ENCODE measurements at places on chromosomes 11 and 22. TPM values are rescaled to one million over a fixed set of nuclear protein-coding genes. Genes with fewer than 3 reads are reported as not detected.

GRCh38 chr22:30837531-30837930 lies 131.0 kb downstream of the MORC2 start:
- H3K27me3 ChIP-seq, result no peaks in the 10 kb centered on the region
- no peak overlapping the region for H3K4me3 ChIP-seq
- no peak overlapping the region for H3K27ac ChIP-seq
- H3K4me1 ChIP-seq, result no peaks in the 10 kb centered on the region

Gene TREH
- not detected for polyA plus RNA-seq

Gene IFT27
- 12.0 TPM for polyA plus RNA-seq

DNA sequence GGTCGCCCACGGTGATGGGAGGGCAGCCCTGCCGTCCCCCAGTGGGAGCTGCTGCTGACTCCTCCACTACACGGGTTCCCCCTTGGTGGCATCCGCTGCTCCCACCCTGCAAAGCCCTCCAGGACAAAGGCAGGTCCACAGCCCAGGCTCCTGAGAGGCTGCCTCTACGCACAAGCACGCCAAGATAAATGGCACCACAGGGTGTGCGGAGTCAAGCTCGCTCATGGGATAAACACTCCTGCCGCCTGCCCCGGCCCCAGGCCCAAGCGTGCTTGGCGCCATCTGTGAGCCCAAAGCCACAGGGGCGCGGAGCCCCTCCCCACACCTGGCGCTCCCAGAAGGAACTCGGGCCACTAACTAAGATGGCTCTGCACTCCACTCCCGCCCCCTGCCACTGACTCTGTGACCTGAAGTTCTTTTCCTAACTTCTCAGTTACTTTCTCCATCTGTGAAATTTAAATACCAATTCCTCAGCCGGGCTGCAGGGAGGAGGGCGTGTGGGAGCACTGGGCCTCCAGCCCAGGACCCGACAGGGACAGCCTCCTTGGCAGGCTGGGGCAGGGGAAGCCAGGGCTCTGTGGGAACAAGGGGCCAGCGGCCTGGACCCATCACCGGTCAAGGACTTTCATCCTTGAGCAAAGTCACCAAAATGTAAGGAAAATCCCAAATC lies 14.9 kb downstream of the EHD1 start:
- peak overlapping the region; percentile 45 for H3K4me3 ChIP-seq
- H3K27ac ChIP-seq, result peak overlapping the region; percentile 76
- DNase-seq, result no peak
- peaks cover 9% of the 10 kb centered on the region for H3K36me3 ChIP-seq
- H3K27me3 ChIP-seq, result no peaks in the 10 kb centered on the region

DNA sequence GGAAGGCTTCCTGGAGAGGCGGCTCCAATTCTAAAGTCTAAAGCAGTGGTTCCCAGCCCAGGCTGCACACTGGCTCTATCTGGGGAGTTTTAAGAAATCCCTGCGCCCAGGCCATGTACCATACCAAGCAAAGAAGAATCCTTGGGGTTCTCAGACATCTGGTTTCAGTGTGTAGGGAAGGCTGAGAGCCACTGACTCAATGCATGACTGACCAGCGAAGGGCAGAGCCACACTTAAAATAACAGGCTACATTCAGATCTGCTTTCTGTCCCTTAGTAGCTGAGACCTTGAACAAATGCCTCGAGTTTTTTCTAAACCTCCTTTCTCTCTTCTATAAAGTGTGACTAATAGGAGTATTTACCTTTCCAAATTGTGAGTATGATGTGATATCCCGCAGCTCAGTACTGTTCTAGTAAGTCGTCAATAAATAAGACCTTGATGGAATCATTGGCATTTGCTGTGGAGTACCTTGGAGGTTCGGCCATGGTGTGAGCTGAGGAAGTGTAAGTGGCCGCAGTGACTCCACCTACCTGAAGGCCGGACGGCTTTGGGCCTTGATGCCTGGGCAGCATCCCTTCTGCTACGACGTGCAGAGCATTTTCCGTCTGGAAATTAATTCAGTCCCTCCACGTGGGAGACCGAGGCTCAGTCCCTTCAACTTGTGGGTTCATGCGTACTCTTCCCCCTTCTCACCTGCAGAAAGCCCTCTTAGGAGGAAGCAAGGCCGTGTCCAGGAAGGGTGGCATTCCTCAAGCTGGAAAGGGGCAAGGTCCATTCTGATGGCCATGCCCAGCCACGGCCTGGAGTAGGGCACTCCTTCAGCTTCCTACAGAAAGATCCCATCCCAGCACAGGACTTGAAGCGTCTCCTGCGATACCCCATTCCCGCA lies 25.1 kb downstream of the GLB1L2 start:
- H3K4me3 ChIP-seq, result no peak overlapping the region
- DNase-seq, result no peak
- H3K36me3 ChIP-seq, result no peaks in the 10 kb centered on the region
- H3K4me1 ChIP-seq, result no peaks in the 10 kb centered on the region

DNA sequence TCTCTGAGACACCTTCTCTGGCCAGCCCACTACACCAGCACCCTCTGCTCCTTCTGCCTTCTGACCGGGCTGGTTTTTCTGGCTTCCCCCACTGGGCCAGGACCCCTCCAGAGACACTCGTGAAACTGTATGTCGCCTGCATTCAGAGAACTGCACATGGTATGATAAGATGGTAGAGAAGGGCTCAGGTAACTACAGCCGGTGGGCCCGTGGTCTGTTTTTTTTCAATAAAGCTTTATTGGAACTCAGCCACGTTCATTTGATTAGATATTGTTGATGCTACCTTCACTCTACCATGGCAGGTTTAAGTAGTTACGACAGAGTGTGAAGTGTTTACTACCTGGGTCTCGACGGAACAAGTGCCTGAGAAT lies 514.0 kb downstream of the TBC1D22A start:
- no peak overlapping the region for H3K4me3 ChIP-seq
- no peak for DNase-seq
- H3K36me3 ChIP-seq, result no peaks in the 10 kb centered on the region
- no peaks in the 10 kb centered on the region for H3K4me1 ChIP-seq
